Right ventricle myocardium inferior (tissue), 1 donor: ENCODE measurements at places on chromosomes 2 and 18.

DNA sequence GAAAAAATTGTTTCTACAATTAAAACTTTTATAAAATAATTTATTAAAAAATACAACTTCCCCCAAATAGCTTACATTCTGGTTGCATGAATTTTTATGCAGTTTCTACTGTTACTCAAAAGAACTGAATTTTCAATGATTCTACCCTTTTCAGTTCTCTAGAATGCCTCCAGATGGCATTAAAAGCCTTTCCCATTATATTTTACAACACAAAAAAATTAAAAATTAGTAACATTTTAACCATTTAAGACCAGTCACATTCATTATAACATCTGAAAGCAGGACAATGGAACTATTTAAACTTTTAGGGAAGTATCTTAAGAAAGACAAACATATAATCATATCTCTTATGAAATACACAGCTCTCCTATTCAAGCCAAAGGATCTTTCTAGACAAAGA is 236.0 kb upstream of the REV1 start:
- no peak for DNase-seq

- no peak for DNase-seq
Observed at GRCh38 chr2:63272560-63272959, 221.9 kb downstream of the OTX1 start.

- no peak for DNase-seq
Observed at GRCh38 chr2:41854227-41854626, 193.6 kb upstream of the PKDCC start.

DNA sequence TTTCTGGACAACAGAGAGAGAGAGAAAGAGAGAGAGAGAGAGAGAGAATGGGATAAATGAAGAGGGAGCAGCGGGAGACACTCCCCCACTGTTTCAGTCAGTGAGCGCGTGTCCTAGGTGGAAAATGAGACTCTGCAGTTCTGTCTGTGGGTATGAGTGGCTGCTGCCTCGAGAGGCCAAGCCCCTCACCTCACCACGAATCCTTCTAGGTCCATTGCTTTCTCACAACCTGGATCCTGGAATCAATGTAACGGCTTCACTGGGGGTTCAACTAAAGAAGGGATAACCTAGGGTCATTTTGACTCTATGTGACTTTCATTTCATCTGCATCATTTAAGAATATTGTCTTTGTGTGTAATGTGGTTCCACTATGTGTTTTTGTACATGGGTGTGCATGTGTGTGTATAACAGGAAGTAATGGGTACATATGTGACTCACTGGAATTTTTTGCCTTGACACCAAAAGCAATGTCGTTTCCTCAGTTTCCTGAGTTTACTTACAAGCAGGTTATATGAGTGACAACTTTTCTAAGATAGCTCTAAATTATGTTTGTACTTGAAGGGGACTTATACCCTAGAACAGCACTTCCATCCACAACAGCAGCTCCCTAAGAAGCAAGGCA is 221.4 kb upstream of the TRIB2 start:
- DNase-seq, result no peak

DNA sequence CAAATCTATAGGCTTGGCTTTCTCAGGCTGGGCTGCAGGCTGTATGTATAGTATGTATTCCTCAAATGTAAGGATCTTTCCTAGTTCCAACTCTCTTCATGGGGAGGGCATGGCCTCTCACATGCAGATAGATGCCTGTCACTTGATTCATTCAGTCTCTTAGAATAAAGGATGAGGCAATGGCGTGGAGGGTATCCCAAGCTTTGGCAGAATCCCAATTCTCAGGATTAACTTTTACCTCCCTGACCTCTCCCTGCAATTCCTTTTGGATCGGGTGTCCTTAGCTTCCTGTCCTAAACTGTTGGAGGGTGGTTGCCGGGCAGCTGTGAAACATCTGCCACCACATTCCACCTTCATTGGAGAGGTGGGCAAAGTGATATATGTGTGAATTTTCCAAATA is 80.3 kb downstream of the INSIG2 start:
- DNase-seq, result no peak

DNA sequence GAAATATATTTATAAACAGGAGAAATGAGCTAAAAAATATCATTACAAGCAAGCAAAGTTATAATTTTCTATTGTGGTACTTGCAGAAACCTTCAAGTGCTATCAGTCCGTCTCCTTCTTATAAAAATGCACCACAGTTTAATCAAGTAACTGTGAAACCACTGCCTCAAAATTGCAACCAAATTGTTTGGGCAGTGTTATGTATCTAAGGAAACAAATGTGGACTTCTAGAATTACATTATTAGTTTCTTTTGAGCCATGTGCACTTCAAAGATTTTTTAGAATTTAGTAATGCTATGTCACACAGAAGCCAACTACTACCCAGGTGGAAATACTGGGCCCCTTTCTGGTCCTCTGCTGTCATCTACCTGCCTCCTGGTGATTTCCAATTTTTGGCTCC is 495.6 kb downstream of the NYAP2 start:
- no peak for DNase-seq
